RPMI7951 (cell line): ENCODE measurements at places on chromosomes 2 and 18. TPM values are rescaled to one million over a fixed set of nuclear protein-coding genes. Genes with fewer than 3 reads are reported as not detected.

DNA sequence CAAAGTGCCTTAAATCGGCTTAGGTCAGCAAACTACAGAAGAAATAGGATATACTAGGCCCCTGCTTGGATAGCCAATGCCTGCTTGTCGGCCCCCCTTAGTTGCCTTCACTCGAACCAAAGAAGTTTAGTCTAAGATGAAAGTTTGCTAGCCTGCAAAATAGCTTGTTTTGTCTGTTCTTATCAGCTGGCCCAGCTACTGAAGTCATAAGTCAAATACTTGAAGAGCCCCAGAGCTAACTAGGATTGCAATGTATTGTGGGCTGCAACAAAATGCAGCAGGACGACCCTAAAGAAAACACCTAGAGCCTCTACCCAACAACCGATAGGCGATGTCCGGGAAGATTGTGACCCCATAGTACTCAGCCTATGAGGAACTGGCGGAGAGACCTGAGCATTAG, 183.5 kb upstream of the HS6ST1 start:
- DNase-seq = no peak

Gene DCDC2C
- total RNA-seq = not detected in 2 replicates

GRCh38 chr18:67108894-67109293, 407.6 kb downstream of the DSEL start:
- DNase-seq = no peak

GRCh38 chr2:109432421-109432820, 181.3 kb downstream of the SEPTIN10 start:
- no peak for DNase-seq

DNA sequence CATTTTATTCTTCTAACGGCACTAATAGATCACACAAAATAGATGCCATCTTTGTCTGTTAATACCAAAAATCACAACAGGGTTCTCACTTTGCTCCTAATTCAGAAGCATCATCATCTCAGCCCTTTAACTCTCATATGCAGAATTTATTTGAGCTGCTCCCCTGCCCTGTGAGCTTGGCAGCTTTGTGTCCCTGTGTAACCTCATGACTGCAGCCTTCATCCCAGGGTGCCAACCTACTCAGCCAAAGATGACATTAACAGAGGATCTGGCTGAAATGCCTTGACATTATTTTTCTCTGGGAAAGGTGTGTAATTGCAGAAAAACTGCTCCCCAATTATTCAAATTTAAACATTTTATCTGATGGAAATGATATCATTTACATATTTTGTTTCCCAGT, 319.4 kb downstream of the NRXN1 start:
- no peak for DNase-seq
